NCI-H1436 treated with DMSO at 0.1 percent for 48 hours (cell line): ENCODE measurements at places on chromosomes 3 and 15.

DNA sequence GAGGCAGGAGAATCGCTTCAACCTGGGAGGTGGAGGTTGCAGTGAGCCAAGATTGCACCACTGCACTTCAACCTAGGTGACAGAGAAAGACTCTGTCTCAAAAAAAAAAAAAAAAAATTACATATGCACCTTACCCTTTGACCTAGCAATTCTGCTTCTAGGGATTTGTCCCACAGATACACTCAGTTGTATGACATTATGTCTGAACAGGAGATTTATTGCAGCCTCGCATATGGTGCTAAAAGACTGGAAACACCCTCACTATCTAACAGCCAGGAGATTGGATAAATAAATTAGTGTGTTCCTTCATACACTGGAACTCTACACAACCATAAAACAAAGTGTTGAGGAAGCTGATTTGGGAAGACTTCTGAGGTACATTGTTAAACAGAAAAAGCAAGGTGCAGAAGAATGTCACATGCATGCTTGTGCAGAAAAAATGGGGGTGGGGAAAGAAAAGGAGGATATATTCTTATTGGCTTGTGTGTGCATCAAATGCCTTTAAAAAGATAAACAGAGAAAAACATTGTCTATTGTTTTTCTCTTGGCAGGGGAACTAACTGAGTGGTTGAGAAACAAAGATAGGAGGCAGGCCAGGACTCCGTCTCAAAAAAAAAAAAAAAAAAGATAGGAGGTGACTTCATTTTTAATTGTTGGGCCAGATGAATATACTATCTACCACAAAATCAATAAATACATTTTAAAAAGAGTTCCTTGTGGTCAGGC, 30.9 kb downstream of the PPCDC start:
- no peak for DNase-seq

DNA sequence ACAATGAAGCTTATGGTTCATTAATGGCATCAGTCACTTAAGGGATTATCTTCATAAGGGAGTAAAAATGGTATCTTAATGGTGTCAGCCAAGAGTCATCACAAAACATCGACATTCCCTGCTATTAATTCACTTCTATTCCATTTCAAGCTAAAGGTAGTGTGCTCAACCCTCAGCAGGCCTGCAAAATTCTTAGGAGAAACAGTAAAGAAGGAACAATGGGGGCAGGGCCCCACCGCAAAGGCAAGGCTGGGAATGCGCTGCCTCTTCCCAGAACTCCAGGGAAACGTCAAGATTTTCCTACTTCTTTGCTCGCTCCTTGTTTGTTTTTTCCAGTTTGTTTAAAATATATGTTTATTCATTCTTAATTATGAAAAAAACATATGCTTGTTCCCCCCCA, 187.3 kb upstream of the TSC22D2 start:
- no peak for DNase-seq

GRCh38 chr15:63483521-63484371, 20.6 kb upstream of the USP3 start:
- DNase-seq = no peak

- DNase-seq = no peak
Measured at GRCh38 chr15:100596792-100597191, 5.2 kb downstream of the LINS1 start.

DNA sequence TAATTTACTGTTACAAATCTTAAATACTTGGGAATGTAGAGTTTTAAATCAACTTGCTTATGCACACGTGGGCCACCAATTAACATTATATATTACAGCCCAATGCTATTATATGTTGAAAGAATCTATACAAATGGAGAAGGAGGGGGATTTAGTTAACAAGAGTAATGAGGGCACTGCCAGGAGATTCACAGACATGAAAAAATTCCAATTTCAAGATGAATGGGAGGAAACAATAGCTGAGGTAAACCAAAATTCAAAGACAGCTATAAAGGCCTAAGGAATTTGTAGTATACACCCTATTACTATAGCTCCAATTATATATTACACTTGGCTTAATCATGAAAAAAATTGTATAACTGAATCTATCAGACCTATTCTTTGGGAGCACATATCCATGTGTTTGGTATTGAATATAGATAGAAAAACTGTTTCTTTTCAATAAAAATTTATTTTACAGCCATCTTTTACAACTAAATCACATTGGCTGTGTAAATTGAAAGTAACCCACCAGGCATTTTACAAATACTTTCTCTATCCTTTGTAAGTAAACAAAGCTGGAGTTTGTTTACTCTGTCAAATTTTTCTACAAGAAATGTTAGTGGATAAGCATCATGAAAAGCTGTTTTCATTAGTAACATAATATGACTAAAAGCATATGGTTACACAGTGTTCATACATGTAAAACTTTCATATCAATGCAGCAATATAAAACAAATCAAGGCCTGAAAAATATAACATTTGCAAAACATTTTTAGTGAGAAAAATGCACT, 1045.8 kb downstream of the ROBO1 start:
- DNase-seq = no peak

- no peak for DNase-seq
Measured at GRCh38 chr15:75227663-75228280, 26.1 kb downstream of the C15orf39 start.

DNA sequence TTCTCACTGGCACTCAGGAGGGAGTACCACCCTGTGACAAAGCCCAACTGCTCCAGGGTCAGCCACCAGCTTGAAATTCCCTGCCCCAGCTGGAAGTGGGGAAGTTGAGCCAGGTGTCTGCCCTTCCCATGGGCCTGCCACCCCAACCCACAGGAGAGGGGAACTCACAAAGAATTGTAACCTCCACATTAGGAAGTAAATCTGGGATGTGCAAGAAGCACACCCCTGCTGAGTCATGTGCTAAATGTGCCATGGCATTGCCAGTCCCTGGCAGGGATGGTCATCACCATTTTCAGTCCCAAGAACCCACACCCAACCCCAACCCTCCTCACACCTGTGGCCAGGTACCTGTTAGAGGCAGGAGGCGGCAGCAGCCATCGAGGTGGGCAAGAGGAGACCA, 165.2 kb upstream of the THBS1 start:
- no peak for DNase-seq
